ENCODE measurements at places on chromosomes 2 and 18.

- no peak for DNase-seq
Observed at GRCh38 chr18:65811307-65811706, 60.5 kb downstream of the CDH7 start.

DNA sequence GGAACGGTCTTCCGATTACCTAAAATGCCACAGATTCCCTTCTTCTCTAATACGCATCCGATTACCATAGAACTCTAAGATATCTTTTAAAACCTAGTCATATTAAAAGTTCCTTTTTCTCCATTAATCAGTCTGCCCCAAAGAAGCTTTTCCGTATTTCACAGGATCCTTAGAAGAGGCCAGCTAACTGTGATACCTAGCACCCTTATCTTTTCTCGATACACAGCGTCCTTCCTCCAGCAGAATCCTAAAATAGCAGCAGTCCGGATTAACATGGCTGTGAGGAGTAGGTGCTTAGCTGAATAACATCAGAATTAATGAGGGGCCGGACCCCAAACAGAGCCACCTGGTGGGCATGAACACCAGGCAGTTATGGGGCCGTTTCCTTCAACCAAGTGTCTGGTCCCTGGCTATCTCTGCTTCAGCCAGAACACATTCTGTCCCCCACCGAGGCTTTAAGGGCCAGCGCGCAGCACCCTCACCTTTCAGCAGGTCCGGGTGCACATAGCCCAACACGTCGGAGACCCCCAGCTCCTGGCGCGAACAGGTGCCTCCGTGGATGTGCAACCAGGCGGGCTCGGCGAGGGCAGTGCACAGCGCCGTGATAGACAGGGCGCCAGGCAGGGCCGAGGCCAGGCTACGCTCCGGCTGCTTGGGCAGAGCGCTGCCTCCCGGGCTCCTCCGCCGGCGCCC lies 995 bp downstream of the TMEM127 start:
- DNase-seq = no peak

DNA sequence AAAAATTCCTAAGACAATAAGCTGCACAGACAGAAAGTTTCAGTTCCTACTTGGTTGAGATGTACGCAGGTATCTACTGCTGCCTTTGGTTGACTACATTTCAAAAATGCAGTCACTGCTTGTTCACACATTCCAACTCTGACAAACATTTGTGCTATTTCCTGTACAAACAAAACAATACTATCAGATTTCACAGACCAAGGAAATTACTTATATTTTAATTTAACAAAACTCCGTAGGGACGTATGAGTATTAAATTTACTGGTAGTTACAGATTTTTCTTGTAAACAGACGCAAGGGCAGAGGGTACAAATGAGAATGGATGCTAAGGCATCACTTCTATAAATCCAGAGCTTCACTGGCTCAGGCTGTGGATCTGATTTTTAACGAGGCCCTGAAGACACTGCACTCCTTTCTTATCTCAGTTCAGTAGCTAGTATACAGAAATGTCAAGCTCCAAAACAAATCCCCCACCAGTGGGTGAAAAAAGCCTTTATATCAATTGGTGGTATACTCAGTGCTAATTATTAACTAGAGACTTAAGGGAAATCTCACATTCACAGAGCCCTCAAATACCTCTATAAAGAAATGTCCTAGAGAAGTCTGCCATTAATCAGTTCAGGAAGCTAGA lies 31.7 kb upstream of the TTC32 start:
- DNase-seq = no peak

- DNase-seq = peak; percentile 4
Observed at GRCh38 chr18:48975120-48975816, 24.5 kb upstream of the SMAD7 start.

- DNase-seq = no peak
Observed at GRCh38 chr2:43100883-43101662, 125.3 kb downstream of the ZFP36L2 start.

GRCh38 chr2:2014251-2014771 lies 270.0 kb upstream of the PXDN start:
- no peak for DNase-seq

DNA sequence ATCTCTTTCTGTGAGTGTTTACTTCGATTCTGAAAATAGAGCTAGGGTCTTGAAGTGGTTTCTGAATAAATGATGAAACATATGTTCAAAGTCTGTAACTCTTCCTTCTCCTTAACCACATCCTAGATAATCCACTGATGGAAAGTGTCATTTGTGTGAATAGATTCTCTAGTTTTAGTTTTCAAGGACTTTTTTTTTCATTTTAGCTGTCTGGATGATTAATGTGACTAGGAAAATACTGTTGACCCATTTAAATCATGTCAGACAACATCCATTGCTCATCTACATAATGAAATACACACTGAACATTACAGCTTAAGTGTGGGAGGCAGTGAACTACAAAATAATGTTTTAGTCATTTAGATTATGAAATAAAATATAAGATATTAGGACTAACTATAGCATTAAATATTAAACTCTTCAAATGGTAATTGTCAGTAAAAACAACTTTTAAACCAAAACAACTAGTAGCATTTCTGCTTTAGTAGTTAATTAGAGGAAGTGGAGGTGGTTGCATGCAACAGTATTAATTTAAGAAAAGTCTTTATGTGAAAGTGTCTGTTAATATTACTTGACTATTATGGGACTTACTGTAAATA lies 39.1 kb upstream of the DLX1 start:
- no peak for DNase-seq

DNA sequence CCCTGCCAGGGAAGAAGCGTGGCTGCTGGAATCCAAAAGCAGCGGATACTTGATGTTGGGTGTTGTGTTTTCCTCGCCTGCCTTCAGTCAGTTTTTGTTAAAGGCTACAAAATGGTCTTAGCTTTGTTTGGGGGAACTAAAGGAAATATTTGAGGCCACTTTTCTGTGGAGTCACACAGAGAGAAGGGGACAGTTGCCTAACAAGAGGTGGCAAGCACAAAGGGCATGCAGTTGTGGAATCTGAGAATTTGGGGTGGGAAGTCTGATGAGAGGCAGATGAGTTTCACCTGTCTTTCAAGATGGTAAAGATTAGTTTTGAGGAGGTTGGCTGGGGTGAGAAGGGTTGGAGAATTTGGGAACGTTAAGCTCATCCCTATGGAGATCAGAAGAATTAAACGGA lies 2.9 kb downstream of the MALT1 start:
- DNase-seq = no peak

GRCh38 chr2:44184106-44184505 lies 15.4 kb downstream of the PPM1B start:
- DNase-seq = no peak

DNA sequence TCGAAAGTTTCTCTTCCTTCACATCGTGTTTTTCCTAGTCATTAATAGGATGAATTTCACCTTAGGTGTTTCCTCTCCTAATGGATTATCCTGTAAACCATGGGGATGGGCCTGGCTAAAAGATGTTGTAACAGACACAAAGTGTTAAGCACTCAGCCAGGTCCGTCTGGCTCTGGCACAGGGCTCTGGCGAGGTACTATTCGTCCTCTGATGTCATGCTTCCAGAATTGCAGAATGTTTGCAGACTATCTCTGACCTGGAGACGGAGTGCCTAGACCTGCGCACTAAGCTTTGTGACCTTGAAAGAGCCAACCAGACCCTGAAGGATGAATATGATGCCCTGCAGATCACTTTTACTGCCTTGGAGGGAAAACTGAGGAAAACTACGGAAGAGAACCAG lies 13.2 kb downstream of the ATG16L1 start:
- DNase-seq = no peak

DNA sequence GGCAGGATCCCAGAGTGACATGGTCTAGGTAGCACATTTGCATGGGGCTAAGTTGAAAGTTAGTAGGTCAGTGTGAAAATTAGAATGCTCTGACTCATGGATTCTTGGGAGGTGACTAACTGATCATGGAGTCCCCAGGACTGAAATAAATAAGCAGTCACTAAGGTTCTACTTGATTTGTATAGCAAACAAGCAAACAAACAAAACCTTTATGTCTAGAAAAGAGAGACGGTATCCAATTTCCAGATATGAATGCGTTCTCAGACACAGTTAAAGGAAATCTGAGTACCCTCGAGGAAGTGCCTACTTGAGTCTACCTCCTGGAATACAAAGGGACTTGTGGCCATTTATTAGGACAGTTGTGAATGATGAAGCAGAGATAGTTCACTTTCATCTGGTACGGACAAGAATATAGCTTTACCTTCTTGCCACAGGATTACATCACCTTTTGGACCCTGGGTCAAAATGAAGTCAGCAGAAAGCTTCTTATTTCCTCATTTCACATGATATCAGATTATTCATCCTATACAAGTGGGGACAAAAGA lies 54.3 kb upstream of the AGPS start:
- no peak for DNase-seq

GRCh38 chr2:44543773-44544725 lies 182.3 kb downstream of the CAMKMT start:
- no peak for DNase-seq

- DNase-seq = no peak
Observed at GRCh38 chr2:232875256-232876121, 5.4 kb downstream of the SNORC start.

- peak; percentile 60 for DNase-seq
Observed at GRCh38 chr2:218880102-218880858, at the start of gene WNT10A. Gene WNT10A (plus strand): TSS chr2:218880852. CDS start chr2:218880996, 144 bp downstream.

DNA sequence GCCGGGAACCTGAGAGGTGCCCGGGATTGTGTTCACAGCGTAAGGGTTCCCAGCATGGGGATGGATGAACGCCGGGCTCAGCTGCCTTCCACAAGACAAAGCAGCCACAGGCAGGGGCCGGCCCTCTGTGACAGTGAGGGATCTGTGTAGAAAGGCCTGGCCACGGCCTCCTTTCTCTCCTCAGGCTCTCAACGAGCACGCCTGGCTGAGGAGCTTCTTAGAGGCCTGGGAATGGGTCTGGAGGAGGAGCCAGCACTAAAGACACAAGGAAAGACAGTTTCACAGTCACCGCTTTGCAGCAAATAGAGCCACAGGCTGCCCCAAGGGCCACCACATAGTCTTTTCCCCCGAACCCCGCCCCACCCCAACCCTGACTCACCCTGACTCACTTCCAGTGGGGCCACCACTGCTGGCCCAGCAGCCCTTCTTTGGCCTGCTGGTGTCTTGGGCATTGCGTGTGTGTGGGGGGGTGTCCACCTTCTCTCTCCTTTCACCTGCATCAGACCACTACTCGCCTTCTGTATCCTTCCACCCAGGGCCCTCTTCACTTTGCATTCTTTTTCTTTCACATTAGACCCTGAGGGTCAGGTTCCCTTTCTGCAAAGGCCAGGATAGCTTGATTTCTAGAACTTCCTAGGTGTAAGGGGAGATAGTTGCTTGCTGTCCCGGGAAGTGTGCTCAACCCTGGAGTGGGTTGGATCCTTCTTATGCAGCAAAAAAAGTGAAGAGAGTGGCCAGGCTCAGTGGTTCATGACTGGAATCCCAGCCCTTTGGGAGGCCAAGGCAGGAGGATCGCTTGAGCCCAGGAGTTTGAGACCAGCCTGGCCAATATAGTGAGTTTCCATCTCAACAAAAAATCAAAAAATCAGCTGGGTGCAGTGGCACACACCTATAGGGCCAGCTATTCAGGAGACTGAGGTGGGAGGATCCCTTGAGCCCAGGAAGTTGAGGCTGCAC lies 19.3 kb upstream of the HPCAL1 start:
- DNase-seq = no peak

GRCh38 chr2:207502577-207503198 lies 27.1 kb upstream of the CREB1 start:
- DNase-seq = no peak

DNA sequence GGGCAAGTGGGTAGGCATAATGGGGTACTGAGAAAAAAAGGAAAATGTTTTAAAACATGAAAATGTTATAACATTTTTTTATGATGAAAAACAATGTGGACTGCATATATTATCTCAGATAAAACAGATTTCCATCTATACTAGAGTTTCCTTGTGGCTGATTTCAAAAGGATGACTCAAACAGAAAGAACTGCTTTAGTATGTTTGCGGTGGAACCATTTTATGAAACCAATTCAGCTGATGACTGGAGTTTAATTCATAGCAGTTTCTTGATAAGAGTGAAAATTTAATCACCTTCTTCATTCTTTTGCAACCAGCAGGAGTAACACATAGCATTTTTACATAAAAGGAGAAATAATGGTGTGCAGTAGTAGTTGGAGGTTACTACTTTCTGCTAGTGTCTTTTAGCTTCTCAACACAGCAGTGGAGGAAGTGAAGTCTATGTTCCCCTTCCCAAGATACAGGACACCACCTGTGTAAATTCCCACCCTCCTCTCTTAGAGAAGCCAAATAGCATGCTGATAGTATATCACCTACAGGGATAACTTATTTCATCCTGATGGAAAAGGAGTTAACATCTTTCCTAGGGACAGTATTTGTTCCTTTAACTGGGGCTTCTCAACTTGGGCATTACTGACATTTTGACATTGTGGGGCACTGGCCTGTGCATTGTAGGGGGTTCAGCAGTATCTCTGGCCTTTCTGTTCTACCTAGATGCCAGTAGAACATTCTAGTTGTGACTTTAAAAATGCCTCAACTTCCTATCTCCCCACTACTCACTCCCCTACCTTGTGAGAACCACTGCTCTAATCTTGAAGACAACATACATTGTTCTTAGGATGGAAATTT lies 29.9 kb downstream of the PELI1 start:
- no peak for DNase-seq

- no peak for DNase-seq
Observed at GRCh38 chr18:63321291-63321690, 1.7 kb upstream of the BCL2 start.

DNA sequence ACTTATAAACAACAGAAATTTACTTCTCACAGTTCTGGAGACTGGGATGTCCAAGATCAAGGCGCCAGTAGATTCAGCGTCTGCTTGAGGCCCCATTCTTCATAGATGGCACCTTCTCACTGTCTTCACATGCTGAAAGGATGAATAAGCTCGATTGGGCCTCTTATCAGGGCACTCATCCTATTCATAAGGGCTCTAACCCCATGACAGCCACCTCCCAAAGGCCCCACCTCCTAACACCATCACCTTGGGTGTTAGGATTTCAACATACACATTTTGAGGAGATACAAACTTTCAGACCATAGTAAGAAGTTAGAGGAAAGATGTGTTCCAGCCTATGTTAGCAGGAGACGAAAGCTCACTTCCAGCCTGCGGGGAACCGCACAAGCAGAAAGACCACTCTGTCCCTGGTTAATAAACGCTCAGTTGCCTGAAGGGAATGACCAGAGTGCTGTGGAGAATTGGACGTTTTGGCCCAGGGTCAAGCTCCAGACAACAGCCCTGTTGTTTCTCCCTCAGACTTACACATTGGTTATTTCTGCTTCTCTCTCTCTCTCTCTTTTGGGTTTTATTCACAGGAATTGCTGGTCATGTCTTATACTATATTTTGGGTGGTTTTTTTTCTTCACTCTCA lies 90.3 kb downstream of the MAPRE2 start:
- no peak for DNase-seq

- no peak for DNase-seq
Observed at GRCh38 chr2:102069311-102069974, 73.1 kb upstream of the IL1R1 start.
